H9 (cell line): ENCODE measurements at places on chromosomes 11 and 22.

GRCh38 chr11:128503245-128503991 lies 83.9 kb downstream of the ETS1 start:
- DNase-seq: no peak

GRCh38 chr11:107573438-107573837 lies 7.9 kb upstream of the ALKBH8 start:
- DNase-seq: no peak

- no peak for DNase-seq
Observed at GRCh38 chr11:107695446-107695845, 16.4 kb downstream of the SLN start.

- peak; percentile 56 for DNase-seq
Observed at GRCh38 chr11:73980001-73980961, 2.4 kb downstream of the UCP2 start.

DNA sequence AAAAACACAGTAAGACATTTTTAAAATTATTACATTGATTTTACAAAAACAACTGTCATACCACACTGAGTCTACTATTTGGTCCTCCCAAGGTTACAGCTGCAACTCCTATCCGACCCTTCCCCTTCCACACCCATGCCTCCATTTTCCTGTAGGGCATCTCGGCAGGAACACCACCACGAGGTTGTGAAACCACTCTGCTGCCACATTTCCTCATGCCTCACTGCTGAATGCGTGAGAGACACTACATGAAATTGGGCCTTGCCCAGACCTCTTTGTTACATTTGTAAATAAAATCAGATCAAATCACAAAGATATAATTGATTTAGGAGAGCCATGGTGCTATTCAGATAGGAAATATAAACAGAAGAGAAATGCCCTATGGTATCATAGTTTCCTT lies 2.0 kb downstream of the ARHGAP32 start:
- DNase-seq: no peak

GRCh38 chr22:29060251-29060869 lies 1.3 kb downstream of the C22orf31 start:
- no peak for DNase-seq

- DNase-seq: peak; percentile 51
Observed at GRCh38 chr11:45665206-45665932, at the start of gene CHST1. CHST1 (minus strand) TSS chr11:45665622; CDS start chr11:45650923, 14,699 bp downstream.

DNA sequence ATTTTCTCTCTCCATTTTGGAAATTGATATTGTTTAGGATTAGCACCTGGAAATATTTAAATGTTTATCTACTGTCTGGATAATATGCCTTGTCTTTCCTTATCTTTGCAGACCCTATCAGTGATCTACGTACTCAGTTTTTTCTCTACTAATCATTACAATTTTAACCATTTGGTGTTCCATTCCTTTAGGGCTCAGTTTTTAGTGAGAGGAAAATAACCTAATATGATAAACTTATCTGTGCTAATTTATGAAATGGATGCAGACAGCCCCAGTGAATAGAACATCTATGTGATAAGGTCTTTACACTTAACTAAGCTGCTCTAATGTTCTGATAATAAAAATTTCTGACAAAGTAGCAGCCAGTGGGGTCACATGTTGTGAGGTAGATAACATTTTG lies 68.5 kb downstream of the SVIP start:
- no peak for DNase-seq

DNA sequence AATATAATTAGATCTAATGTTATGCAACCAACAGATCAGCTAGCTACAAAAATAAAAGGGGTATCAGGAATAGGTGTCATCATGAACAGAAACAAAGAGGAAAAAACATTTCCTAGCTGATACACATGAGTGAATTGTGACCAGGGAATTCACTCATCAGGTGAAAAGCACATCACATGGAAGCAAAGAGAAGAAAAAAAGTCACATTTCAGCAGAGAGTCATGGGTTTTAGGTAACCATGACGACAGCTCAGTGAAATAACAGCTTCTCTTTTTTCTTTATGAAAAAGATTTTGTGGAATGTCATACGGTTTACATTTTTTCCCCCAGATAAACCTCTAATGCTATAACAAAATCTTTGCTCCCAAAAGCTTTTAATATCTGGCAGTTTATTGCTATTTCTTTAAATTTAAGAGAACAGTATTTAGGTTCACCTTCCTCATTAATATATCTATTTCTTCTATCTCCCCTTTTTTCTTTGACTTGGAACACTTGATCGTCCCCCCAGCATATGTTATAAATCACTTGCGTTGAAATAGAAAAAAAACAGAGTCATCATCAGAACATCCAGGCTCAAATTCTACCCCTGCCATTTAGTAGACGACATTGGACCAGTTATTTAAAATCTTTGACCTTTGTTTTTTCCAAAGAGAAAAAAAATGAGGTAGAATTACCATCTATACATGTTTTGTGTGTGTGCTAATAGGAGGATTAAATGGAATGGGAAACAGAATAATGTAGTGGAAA lies 5.3 kb downstream of the TYR start:
- DNase-seq: no peak

- DNase-seq: no peak
Observed at GRCh38 chr11:78039919-78040671, 17.0 kb upstream of the KCTD14 start.

- no peak for DNase-seq
Observed at GRCh38 chr11:37468344-37468743, 870.3 kb upstream of the RAG2 start.

DNA sequence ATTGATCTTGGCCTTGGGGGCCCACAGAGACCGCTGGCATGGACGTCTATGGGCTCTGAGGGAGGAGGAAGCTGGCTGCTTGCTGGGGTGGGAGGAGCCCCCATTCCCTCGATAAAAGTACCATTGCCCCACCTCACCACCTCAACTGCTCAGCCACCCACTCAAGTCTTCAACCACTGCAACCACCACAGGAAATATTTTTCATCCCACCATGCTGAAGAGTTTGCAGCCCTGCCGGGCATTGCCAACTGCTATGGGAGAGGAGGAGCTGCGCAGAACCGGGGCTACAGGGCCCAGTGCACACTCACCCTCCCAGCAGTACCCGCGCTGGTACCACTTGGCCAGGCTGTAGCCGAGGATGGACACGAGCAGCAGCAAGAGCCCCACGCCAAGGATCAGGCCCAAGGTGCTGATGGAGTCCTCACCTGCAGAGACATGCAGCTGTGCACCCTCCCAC lies 29.2 kb downstream of the IL10RA start:
- no peak for DNase-seq

- no peak for DNase-seq
Observed at GRCh38 chr11:62532096-62532495, 14.5 kb downstream of the AHNAK start.

DNA sequence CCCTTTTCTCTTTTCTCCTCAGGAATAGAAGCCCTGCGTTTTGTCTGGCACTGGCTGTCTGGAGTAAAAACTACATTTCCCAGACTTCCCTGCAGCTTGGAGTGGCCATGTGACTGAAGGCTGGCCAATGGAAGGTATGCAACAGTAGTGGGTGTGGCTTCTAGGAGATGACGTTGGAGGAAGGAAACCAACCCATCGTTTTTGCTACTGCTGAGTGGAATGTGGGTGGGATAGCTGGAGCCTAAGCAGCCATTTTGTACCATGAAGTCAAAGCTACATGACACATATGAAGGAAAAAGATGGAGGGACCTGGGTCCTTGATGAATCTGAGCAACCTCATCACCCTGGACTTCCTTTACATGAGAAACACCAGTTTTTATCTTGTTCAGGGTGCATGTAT lies 19.6 kb downstream of the FGF3 start:
- peak; percentile 62 for DNase-seq

- DNase-seq: peak; percentile 91
Observed at GRCh38 chr11:9265211-9266131, at the start of gene DENND5A. DENND5A (minus strand) TSS chr11:9265350; CDS start chr11:9265069, 281 bp downstream.

GRCh38 chr22:37996079-37996478 lies 11.7 kb upstream of the SOX10 start:
- DNase-seq: no peak

DNA sequence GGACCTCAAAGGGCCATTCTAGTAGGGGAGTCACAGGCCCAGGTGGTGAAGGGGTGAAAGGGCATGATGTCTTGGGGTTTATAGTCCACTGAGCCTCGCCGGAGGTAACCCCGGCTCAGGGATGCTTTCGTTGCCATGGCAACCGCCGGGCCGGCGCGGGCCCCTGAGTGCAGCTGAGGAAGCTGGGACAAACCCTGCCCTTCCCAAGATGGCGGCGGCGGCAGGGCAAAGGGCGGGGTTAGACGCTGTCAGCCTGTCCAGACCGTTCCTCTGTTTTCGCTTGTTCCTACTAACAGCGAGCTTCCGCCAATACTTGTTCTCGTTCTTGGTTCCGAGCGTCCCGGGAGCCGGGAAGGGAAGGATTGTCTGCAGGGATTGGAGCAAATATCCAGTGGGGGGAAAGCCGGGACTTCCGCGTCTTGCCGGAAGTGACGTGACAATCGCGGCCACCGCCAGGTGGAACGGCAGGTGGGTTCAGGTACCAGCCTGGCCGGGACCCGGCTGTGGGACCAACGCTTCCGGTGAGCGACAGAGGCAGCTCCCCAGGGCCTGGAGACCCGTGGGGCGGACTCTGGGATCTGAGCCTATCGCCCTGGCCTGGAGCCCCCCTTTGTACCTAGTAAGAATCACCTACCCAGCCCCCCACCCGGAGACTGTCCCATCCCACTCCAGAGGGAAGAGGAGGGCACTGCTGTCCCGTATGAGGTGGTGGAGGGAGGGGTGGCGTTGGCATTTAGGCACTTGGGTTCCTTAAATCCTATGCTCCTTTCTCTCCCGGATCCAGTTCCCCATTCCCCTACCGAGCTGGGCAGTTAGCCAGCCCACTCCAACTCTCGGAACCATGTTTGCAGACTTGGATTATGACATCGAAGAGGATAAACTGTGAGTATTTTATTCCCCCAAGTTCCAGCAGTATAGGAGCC lies at the start of gene PICK1:
Gene PICK1 (plus strand): TSS at position 436 of the 923 bp plus-strand sequence. CDS start 406 bp downstream, at position 842.
- DNase-seq: peak; percentile 94

GRCh38 chr11:77170107-77170506 lies 42.1 kb downstream of the MYO7A start:
- DNase-seq: peak; percentile 89

DNA sequence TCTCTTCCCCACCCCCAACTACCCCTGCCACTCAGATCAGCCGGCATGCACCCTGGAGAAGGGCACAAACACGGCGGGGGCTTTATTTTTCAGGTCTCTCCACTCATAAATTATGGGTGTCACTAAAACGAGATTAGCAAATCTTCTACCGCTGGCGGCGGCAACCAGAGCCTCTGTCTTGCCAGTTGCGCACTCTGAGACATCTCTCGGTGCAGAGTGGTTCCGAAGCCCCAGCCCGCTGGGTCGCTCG lies 125.3 kb upstream of the C11orf58 start:
- peak; percentile 35 for DNase-seq

DNA sequence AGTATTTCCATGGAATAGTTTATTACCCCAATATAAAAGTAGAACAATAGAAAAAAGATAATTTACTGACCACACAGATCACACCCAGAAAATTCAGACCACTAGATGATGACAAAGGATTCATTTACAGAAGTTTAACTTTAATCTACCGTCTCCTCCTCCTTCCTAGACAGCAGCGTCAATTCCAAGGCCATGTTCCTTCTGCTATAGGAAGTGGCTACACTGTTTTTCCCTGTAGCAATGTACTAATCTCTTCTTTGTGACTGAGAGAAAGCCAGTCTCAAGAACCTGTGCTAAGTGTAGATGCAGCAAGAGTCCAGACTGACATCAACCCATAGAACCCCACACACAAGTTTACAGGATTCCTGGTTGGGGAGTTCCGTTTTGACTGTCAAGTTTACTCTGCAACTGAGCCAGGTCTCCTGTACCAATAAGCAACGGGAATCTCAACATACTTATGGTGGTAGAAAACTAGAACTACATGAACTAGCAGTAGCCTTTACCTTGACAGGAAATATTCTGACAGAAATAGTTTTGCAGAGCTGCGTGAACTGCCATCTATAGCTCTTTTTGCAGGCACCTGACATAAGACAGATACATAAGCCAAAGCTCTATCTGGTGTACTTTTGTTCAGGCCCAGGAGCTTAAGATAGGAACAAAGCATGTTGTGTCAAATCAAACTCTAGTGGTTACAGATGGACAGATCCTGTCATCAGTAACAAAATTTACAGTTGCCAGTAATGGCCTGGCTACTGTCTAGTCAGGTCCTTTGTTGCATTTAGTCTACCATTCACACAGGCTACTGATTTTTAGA lies 42.9 kb downstream of the MRTFA start:
- no peak for DNase-seq

- DNase-seq: no peak
Observed at GRCh38 chr11:9817191-9817590, 153.3 kb downstream of the SWAP70 start.

DNA sequence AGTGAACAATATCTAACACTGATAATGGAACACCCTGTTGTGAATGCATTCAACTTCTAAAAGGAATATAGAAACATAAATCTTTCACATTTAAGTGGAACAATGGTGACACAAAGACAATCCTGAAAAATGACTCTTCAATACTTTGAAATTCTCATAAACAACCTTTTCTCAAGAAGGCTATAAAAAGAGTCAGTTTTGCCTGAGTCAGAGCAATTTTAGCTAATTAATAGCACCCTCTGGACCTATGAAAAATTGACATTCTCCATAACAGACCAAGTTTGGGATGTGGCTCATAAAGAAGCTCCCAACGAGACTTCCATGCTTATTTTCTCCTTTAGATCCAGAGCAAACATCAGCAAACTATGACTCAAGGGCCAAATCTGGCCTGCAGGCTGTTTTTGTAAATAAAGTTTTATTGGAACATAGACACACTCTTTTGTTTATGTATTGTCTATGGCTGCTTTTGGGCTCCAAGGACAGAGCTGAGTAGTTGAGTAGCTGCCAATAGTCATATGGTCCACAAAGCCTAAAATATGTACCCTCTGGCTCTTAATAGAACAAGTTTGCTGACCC lies 108.0 kb downstream of the MAML2 start:
- DNase-seq: no peak

DNA sequence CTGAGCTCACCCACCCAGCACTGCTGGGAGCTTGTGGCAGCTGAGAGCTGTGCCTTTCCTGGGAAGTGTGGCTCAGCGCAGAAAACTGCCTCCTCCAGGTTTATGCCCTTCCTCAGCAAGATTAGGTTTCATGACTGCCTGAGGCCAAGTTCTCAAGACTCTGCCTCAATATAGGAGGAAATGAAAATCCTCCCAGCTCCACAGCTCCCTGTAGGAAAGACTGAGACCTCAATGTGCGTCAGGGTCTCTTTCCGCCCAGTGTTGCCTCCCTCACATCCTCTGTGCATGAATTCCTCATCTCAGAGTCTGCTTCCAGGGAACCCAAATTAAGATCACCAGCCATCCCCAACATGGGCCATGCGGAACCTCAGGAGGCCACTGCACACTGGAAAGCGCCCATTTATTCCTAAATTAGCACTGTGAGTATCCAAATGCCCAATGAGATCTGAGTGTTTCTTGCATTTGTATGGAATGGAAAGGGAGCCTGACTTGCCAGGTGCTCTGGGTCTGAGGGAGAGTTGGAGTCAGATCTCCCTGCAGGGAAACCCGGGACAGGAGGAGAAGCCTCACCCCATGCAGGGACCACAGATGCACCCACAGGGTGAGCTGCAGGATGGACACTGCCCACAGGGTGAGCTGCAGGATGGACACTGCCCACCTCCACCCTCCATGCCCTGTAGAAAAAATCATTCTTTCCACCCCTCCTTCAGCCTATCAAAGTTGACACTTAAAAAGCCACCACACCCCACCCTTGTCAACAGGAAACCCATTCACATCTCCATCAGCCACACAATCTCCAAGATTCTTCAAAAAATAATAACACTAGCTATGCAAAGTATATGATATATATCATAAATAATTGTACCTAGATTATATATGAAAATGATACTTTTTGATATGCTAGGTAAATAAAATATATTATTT lies 97.4 kb upstream of the IGLL5 start:
- DNase-seq: no peak
